ENCODE measurements at places on chromosomes 4 and X. TPM values are rescaled to one million over a fixed set of nuclear protein-coding genes. Genes with fewer than 3 reads are reported as not detected.

The PRICKLE3 gene
- 3.1 TPM for total RNA-seq

The PLS3 gene
- total RNA-seq = 252 TPM

The RNF150 gene
- total RNA-seq = 18.1 TPM

The GYG2 gene
- total RNA-seq = 9.2 TPM

The HSFX4 gene
- total RNA-seq = not detected

- no peak for DNase-seq
These were observed 192.9 kb upstream of the RBPJ start for GRCh38 chr4:26127851-26128337.

- DNase-seq = no peak
These were observed 298.4 kb upstream of the MAOA start for GRCh38 chrX:43357741-43358140.

- peak; percentile 82 for DNase-seq
These were observed 62.2 kb upstream of the FAM241A start for GRCh38 chr4:112082954-112083586.

GRCh38 chr4:70059149-70059548 is 8.9 kb downstream of the HTN1 start:
- DNase-seq = no peak

DNA sequence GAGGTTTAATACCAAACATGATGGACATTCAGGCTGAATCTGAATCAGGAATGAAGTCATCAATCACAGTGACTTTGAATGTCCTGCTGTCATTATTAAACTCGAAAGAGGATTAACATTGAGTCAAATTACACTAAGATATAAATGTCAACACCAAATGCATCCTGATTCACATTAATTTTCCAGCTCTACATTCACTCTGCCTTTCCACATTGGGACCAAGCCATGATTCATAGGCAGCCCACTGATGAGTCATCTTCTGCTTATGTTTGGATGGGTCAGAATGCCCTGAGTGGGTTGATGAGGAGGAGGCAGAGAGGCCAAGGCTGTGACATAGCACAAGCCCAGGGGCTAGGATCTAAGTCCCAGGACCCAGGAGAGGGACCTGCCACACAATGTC is 247.6 kb upstream of the RPS6KA3 start:
- peak; percentile 83 for DNase-seq

GRCh38 chrX:132292793-132293192 is 73.5 kb upstream of the RAP2C start:
- peak; percentile 57 for DNase-seq

- no peak for DNase-seq
These were observed 13.9 kb upstream of the PRDM8 start for GRCh38 chr4:80183250-80184052.

DNA sequence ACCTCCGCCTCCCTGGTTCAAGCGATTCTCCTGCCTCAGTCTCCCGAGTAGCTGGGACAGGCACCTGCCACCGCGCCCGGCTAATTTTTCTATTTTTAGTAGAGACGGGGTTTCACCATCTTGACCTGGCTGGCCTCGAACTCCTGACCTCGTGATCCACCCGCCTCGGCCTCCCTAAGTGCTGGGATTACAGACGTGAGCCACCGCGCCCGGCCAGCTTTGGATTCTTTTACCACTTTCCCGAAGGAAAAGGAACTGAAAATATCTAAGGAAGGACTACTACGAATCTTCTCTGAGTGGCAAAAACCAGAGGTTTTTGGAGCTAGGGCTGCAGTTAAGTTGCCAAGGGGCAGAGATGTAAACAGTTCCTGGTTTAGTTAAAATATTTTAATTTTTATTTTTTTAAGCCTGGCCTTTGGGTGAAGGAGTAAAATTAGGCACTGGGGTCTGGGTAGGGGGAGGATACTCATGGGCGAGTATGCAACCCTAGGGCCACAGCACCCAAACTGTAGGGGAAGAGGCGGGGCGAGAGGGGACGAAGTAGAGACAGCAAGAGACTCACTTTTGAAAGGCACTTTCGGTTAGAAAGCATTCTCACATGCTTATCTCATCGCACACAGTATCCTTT is 525 bp upstream of the CISD2 start:
- DNase-seq = no peak

DNA sequence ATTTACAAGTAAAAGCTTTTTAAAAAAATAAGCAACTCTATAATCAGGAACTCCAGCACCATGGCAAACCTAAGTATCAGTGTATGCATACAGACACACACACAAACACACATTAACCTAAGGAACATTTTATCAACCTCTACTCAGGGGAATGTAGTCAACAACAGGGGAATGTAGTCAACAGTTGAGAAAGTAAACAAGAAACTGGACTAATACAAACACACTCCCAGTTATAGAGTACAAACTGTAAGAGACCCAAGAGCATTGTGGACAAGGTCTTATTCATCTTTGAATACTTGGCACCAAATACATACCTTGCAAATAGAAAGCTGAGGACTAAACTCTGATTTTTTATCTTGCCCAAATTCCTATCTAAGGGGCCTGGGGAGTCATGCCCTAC is 36.2 kb downstream of the PAPSS1 start:
- DNase-seq = no peak

- peak; percentile 33 for DNase-seq
These were observed 38.8 kb downstream of the DCLK2 start for GRCh38 chr4:150117094-150117493.

GRCh38 chr4:163587867-163588266 is 93.4 kb downstream of the TMA16 start:
- DNase-seq = no peak

DNA sequence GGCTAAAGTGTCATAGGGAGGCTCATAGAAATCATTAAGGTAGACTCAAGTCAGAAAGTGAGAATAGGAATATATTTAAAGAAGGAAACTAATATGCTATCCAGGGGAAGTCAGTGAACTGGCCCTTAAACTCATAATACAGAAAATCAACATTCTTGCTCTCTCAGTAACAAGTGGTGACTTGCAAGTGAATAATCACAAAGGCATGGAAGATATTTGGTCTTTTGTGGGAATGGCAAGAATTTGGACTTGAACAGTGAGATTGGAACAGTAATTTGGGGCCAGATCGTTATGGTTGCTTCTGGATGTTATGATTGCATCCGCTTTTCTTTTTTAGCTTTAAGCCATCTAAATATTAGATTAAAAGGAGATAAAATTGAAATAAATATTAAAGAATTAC is 103.8 kb downstream of the TBC1D19 start:
- DNase-seq = peak; percentile 94

DNA sequence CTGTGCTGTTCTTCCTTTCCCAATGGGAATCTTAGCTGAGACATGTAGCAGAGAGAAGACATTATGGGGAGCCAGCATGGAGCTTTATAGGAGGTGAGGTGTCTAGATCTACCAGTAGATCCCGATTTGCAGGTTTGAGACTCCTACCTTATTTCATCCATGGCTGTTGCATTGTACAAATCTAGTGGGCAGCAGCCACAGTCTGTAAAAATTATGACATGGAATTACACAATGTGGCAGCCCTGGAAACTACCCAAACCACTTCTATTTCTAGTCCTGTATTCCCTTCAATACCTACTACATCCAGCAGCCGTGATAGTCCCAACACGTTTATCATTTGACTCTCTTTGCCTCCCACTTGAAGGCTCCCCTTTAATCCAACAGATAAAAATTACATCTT is 8.1 kb downstream of the ATP7A start:
- peak; percentile 15 for DNase-seq

- no peak for DNase-seq
These were observed 6.0 kb downstream of the UGT2B17 start for GRCh38 chr4:68570122-68570507.

DNA sequence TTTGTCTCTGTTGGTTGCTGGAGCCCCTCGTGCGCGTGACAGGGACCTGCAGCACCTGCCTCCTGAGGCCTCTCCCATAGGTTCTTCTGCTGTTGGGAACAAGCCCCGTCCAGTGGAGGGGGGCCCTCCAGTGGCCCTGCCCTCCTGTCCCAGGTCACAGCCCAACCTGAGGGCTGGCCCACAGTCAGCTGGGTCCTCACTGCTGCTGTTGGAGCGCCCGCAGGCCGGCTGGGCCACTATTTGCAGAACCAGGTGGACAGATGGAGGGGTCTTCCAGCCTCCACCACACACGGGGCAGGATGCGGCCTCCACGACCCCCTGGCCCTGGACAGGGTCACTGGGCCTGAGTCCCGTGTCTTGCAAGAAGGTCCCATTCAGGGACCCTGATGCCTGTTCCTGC is 51.4 kb upstream of the PSAPL1 start:
- DNase-seq = no peak

DNA sequence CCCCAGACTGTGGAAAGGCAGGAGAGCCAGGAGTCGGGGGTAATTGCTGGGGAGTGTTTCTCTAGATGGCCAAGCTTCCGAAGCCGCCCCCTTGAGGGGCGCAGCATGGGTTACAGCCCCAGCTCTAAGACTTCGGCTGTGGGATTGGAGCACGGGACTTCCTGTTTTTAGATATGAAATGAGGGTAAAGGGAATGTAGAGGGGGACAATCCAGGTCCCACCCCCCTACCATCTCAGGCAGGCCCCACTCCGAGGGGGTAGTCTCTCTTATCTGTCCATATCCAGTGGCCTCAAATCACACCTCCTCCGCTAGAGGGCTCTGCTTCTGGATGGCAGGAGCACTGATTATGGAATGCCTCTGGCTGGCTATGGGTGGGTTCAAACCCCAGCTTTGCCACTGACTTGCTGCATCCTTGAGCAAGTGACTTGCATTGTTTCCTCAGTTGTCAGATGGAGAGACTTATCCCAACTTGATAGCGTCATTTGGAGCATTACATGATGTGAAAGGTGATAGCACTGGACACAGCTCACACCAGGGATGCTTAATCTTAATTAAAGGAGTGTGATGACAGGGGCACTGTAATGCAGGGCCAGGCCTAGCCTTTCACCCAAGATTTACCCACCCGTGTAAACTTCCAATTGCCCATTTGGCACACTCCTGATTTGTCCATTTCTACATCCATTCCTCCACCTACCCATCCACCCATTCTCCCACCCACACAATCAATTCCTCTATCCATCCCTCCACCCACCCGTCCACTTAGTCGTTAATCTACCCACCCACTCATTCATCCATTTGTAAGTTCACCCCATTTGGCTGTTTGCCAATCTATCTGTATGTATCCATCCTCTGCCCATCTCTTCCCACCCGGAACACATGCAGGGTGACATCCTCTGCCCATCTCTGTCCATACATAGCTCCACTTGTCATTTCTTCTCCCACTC is 848 bp upstream of the KCND1 start:
- peak; percentile 41 for DNase-seq

DNA sequence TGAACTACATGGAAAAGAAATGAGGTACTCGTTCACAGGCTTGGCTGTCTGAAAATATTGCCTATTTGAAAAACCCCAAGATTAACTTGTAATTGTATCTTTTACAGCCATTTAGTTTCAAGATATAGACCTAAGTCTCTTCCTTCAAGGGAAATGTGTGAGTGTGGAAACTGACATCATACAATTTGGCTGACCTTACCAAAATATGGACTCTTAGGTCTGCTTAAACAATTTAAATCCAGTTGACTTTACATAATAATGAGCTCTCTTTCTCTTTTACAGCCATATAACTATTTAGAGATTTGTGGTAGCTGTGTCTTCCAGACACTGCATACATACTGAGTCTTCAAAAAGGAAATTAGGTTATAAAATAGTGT is 186.9 kb downstream of the NR3C2 start:
- DNase-seq = no peak

DNA sequence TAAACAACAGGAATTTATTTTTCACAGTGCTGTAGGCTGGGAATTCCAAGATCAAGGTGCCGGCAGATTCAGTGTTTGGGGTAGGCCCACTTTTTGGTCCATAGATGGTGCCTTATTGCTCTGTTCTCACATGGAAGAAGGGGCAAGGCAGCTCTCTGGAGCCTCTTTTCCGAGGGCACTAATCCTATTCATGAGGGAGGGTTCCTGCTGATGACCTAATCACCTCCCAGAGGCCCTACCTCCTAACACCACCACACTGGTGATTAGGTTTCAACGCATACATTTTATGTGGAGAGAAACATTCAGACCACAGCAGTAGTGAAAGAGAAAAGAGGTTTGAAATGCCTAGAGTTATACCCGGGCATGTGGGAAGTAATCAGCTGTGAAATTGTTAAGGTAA is 1.4 kb upstream of the POLA1 start:
- DNase-seq = no peak
